Osteoblast (primary cell): ENCODE measurements at places on chromosomes 3 and 15.

GRCh38 chr3:147838652-147839051, 429.5 kb downstream of the ZIC1 start:
- DNase-seq = no peak

DNA sequence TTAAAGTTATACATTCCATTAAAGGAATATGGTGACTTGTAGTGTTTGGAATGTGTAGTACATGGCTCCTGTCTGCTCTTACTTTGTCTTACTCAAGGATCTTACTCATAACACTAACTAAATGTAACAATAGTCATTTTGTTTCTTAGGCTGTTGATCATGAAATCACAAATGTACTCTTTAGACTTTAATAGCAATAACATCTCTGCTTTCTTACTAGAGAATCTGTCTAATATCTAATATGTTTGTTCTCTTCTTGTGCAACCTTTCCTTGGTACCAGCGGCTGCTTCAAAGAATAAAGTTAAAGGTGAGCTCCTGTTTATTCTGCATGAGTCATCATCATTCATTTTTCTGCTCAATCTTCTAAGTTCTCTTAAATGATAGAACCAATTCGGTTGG, 767.5 kb downstream of the CADM2 start:
- DNase-seq = no peak

DNA sequence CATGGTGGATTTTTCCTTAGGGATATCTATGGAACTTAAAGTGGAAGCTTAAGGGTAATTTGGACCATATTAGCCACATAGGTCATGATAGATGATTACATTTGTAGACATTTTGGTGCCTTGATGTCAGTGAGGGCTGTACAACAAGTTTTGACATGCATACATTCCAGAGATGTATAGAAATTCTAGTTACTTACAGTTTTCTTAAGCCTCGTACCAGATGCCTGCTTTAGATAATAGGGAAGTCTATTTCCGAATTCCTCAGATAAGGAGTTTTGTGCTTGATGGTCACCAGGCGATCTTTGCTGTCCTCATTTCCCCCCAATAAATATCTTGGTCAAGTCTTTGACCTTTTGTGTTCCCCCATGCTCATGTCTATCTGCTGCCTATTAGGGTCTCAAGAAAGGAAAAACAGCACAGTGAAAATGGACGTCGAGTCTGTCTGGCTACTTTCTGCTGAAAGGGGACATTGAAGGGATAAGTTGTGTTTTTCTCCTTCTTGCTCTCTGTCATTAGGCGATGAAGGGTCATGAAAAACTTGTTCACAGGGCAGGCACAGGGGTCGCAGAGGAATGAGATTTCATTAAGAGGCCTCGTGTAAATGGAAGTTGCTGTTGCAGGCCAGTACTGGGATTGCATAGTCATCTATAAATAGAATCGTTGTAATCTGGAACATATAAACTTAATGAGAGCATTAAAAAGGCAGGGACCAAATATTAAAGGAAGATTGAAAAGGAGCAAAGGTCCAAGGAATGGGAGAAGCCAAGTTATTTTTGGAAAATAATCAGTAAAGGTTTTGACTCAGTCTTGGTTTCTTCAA, 20.0 kb upstream of the SENP7 start:
- DNase-seq = no peak

- no peak for DNase-seq
These were observed 20.1 kb upstream of the LDHAL6B start for GRCh38 chr15:59186501-59186900.

DNA sequence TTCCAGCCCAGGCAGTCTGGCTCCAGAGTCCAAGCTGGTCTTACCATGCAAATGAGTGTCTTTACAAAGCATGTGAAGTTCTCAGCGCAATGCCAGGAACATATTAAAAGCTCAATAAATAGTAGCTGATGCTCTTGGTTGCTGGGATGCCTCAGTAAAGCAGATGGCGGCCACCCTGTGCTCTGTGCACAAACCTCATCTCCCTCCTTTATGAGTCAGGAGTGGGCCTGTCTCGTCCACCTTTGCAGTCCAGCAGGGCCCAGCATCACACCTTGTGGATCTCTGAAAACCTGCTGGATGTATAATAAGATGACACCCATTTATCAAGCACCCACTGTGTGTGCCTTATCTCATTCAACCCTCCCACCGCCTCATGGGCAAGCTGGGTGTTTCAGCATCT, 42.7 kb downstream of the FAM174B start:
- DNase-seq = no peak

- DNase-seq = peak; percentile 97
These were observed 951 bp downstream of the GPR62 start for GRCh38 chr3:51955893-51956770.

- no peak for DNase-seq
These were observed 56.1 kb upstream of the SKIL start for GRCh38 chr3:170301405-170301804.

DNA sequence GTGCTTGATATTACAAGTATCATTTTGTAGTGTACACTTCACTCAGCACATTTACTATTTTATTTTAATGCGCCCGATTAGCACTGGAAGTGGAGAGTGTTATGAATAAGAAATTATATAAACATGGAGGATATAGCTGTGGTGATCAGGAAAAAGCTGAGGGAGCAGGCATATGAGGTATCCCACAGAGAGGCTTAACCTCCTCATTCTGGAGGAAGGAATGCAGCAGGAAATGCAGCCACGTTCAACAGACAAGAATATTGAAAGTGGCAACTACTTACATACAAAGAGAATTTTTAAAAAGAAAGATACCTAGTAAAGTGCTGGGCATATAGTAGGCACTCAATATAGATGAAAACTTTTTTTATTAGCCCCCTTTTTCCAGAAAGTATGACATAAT, 166.0 kb upstream of the SATB1 start:
- no peak for DNase-seq

GRCh38 chr15:38873158-38873557, 308.5 kb upstream of the RASGRP1 start:
- DNase-seq = no peak

GRCh38 chr15:79682851-79683288, 213.9 kb downstream of the MTHFS start:
- peak; percentile 81 for DNase-seq

GRCh38 chr3:153740109-153740508, 381.1 kb upstream of the ARHGEF26 start:
- no peak for DNase-seq

DNA sequence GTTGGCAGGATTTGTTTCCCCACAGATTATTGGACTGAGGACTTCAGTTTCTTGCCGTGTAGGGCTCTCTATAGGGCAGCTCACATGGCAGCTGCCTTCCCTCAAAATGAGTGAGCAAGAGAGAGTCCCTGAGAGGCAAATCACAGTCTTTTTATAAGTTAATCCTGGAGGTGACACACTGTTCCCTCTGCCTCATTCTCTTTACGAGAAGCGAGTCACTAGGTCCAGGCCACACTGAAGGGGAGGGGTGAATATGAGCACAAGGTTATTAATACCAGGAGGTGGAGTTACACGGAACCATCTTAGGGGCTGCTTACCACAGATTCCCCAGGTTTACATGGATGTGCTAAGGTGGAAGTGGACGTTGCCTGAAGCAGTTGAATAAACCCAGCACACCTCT, 77.0 kb downstream of the LPP start:
- DNase-seq = no peak

- DNase-seq = peak; percentile 71
These were observed 14.5 kb downstream of the GOLIM4 start for GRCh38 chr3:168081171-168081771.

DNA sequence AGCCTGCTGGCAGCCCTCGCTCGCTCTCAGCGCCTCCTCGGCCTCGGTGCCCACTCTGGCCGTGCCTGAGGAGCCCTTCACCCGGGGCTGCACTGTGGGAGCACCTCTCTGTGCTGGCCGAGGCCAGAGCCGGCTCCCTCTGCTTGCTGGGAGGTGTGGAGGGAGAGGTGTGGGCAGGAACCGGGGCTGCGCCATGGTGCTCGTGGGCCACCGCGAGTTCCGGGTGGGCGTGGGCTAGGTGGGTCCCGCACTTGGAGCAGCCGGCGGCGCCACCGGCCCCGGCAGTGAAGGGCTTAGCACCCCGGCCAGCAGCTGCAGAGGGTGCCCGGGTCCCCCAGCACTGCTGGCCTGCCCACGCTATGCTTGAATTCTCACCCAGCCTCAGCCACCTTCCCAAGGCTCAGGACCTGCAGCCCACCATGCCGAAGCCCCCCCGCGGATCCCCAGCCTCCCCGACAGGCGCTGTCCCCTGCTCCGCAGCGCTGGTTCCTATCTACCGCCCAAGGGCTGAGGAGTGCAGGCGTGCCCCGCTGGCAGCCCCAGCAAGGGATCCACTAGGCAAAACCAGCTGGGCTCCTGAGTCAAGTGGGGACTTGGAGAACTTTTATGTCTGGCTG, 863.3 kb downstream of the IGSF11 start:
- no peak for DNase-seq

GRCh38 chr3:12871404-12871983, 30.1 kb upstream of the RPL32 start:
- DNase-seq = no peak

DNA sequence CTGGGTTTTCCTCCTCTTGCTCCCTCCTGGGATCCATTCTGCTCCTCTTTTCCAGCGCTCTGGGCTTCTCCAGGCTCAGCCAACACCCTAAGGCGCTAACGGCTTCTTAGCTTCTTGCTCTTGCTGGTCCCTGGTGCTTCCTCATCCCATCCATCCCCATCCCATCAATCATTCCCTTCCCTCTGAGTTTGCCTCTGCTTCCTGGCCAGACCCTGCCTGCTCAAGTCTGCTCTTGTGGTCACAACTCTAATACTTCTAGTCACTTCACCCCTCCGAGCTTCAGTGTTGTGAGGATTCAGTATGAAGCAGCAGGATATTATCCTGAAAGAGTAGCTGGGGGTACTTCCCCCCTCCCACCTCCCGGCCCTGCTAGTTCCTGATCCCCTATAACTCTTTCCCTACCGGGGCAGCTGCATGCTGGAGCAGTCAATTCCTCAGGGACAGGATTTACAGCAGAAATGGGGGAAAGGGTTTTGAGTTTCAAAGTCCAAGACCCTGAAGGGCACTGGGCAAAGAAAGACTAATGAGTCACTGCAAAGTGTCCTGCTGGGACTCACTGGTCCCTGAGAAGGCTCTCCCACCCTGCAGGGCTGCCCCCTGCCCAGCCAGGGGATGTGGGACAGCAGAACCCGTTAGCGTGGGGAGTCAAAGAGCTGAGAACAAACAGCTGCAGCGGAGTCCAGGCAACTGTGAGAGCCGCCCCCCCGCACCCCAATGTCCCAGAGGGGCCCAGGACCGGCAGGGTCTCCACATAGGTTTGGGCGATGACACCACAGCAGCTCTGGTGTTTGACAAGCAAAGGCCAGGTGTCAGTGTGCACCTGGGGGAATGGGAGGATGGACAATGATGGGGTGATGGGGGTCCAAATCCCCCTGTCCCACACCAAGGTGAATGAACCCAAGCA, 2.3 kb upstream of the SYNM start:
- peak; percentile 66 for DNase-seq

GRCh38 chr3:113291572-113291971, 80.2 kb downstream of the BOC start:
- DNase-seq = no peak

DNA sequence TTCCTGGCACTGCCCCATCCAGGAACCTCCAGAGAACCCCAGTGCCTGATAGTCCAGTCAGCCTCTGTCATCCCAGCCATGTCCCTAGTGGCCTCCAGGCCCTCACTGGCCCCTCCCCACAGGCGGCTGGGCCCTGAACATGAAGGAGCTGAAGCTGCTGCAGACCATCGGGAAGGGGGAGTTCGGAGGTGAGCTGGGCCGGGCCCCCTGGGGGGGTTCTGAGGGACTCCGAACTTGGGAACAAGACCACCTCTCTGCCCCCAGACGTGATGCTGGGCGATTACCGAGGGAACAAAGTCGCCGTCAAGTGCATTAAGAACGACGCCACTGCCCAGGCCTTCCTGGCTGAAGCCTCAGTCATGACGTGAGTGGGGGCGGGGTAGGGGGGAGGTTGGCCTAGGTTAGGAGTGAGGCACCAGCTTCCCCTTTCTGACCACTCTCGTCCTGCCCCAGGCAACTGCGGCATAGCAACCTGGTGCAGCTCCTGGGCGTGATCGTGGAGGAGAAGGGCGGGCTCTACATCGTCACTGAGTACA, 12.0 kb upstream of the LMAN1L start:
- no peak for DNase-seq

DNA sequence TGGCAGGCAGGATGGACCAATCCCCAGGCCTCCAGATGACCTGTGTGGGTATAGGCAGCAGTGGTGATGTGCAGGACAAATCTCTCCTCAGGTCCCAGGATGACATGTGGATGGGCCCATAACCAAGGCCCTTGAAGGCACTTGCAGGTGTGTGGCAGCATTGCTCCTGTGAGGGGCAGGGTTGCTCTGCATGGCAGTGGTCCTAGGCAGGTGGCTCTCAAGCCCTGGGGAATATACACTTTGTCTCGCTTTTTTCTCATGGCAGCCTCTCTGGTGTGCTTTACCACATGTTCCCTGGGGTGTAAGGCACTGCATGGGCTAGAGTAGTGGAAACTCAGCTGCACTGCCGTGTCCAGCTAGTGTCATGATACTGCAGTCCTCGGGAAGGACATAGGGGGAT, 503.6 kb downstream of the UNC13C start:
- no peak for DNase-seq

DNA sequence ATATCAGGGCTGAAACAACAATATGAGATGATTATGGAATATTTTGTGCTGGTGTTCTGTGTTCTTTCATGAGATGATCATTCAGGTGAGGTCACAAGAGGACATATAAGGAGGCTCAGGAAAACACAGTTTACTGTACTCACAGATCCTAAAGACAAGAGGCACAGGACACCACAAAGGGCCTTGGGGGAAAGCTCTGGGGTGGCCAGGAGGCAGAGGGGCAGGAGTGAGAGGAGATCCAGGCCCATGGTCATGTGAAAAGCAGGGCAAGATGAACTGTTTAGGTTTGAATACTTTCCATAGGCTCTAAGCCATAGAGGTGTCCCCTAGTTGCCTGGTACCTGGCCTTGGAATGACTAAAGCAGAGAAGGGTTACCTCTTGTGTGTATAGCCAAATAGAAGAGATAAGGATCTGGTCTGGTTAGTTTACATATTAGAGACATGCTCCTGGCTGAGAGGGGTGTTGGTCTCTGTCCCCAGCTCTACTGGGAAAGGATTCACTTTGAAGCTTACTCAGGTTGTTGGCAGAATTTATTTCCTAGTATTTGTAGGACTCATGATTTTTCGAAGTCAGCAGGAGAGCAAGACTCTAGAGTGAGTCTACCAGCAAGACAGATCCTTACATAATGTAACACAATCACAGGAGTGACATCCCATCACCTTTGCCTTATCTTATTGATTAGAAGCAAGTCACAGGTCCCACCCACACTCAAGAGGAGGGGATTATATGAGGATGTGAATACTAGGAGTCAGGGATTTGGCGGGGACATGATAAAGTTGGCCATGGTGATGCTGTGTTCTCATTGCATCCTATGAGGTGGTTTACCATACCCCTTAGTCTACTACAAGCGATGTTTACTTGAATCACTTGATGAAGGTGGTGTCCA, 11.3 kb upstream of the TM4SF1 start:
- no peak for DNase-seq

- no peak for DNase-seq
These were observed 10.2 kb upstream of the FGF7 start for GRCh38 chr15:49412797-49413196.
